ENCODE measurements at places on chromosomes 3 and 15.

- H3K4me1 ChIP-seq: no peaks in the 10 kb centered on the region
- H3K27me3 ChIP-seq: no peaks in the 10 kb centered on the region
- no peak overlapping the region for H3K4me3 ChIP-seq
- no peak overlapping the region for H3K27ac ChIP-seq
- no peaks in the 10 kb centered on the region for H3K36me3 ChIP-seq
- DNase-seq: no peak
Measured at GRCh38 chr3:21704796-21705195, 46.2 kb downstream of the ZNF385D start.

DNA sequence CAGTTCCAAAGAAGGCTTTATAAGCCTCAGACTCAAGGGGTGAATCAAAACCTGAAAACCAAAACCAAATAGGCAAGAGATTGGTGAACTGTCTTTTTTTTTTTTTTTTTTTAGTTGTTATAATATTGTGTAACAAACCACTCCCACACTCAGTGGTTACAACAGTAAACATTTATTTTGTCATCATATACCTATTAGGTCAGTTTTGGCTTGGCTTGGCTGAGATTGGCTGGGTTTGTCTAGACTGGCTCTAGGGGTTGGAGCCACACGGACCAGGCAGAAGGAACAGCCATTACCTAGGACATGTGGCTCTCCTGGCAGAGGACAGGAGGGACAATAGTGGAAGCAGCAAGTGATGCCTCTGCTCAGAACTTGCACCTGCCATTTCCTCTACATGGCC is 26.4 kb upstream of the RYR3 start:
- no peaks in the 10 kb centered on the region for H3K36me3 ChIP-seq
- DNase-seq: no peak
- H3K27ac ChIP-seq: no peak overlapping the region
- H3K4me1 ChIP-seq: no peaks in the 10 kb centered on the region
- H3K4me3 ChIP-seq: no peak overlapping the region
- no peaks in the 10 kb centered on the region for H3K27me3 ChIP-seq

DNA sequence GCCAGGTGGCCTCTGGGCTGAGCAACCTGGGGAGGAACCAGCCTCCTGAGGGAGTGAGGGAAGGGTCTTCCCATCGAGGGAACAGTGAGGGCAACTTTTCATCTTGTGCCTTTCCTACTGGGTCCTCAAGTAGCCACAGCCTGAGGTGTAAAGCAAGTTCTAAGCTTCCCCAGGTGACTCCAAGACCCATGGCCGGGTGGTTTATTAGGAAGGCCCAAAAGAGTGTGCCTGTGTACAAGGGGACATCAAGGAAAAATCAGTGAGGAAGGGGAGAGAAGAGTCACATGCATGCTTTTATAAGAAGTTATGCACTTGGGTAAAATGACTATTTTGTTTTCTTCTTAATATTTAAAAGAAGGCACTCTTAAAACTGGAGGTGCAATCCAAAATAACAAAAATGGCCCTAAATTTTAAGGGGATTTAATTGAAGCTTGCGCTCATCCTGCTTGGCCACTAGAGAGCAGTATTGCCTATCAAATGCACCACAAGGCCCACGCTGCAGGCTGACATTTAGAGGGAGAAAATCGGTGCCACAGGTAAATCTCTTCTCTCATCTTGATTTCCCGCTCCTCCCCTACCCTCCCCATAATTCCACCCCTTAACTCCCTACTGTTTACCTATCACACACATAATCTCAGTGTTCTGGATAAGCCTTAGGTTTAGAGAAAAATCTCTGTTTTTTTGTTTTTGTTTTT is 6.7 kb downstream of the NANOGP8 start:
- H3K4me1 ChIP-seq: no peaks in the 10 kb centered on the region
- H3K27ac ChIP-seq: no peak overlapping the region
- H3K27me3 ChIP-seq: no peaks in the 10 kb centered on the region

GRCh38 chr3:110227991-110228390 is 843.6 kb upstream of the NECTIN3 start:
- no peaks in the 10 kb centered on the region for H3K4me1 ChIP-seq
- H3K4me3 ChIP-seq: no peak overlapping the region
- no peaks in the 10 kb centered on the region for H3K27me3 ChIP-seq
- no peaks in the 10 kb centered on the region for H3K36me3 ChIP-seq
- no peak for DNase-seq

GRCh38 chr15:44471885-44472455 is 44.5 kb downstream of the CTDSPL2 start:
- H3K4me1 ChIP-seq: no peaks in the 10 kb centered on the region
- DNase-seq: no peak
- H3K4me3 ChIP-seq: no peak overlapping the region
- H3K36me3 ChIP-seq: peaks cover 20% of the 10 kb centered on the region
- H3K27me3 ChIP-seq: no peaks in the 10 kb centered on the region

- DNase-seq: no peak
- H3K27ac ChIP-seq: no peak overlapping the region
- H3K27me3 ChIP-seq: no peaks in the 10 kb centered on the region
- H3K36me3 ChIP-seq: no peaks in the 10 kb centered on the region
- peaks cover 1% of the 10 kb centered on the region for H3K4me1 ChIP-seq
Measured at GRCh38 chr15:55823191-55823670, 80.3 kb upstream of the PRTG start.

GRCh38 chr3:41751597-41751996 is 210.3 kb downstream of the ULK4 start:
- H3K4me3 ChIP-seq: no peak overlapping the region
- peaks cover 4% of the 10 kb centered on the region for H3K4me1 ChIP-seq
- H3K36me3 ChIP-seq: no peaks in the 10 kb centered on the region
- H3K27me3 ChIP-seq: no peaks in the 10 kb centered on the region
- no peak for DNase-seq
- no peak overlapping the region for H3K27ac ChIP-seq

DNA sequence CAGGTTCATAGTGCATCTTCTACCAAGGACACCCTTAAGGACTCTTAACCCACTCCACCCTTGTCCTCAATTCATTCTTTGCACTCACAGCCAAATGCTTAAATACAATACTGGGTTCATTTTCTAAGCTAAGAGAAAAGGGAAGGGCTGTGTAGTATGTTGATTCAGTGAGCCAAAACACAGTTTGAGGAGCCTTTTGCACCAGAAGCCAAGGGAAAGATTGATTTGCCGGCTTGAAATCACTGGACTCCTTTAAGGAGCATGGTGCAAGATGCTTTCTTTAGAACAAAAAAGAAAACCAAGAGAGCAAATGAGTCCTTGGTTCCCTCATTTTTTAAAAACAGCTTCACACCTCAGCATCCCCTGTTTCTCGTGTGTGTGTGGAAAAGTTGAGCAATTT is 47.8 kb downstream of the BOC start:
- peaks cover 3% of the 10 kb centered on the region for H3K36me3 ChIP-seq
- no peak overlapping the region for H3K4me3 ChIP-seq
- no peak for DNase-seq

GRCh38 chr3:28924744-28925360 is 356.0 kb upstream of the RBMS3 start:
- H3K4me3 ChIP-seq: no peak overlapping the region
- peaks cover 3% of the 10 kb centered on the region for H3K27me3 ChIP-seq
- no peaks in the 10 kb centered on the region for H3K36me3 ChIP-seq
- no peaks in the 10 kb centered on the region for H3K4me1 ChIP-seq
- no peak for DNase-seq

DNA sequence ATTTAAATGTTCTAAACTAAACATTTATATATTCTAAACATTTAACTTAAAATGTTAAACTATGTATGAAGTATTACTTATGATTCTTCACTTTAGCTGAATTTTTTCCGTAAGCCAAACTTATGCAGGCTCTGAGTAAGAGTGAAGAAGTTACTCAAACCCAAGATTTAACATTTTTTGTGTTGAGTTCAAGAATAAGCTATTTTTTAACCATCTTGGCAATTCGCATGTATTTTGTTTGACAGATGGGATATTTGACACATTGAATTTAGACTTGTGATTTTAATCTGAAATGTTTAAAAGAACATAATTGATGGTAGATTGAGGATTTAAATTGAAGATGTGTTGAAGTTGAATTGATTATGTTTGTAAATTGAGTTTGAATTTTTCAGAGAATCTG is 14.6 kb upstream of the PPP2R3A start:
- H3K36me3 ChIP-seq: no peaks in the 10 kb centered on the region
- no peak overlapping the region for H3K27ac ChIP-seq

- peaks cover 5% of the 10 kb centered on the region for H3K4me1 ChIP-seq
- H3K36me3 ChIP-seq: no peaks in the 10 kb centered on the region
- DNase-seq: no peak
- no peaks in the 10 kb centered on the region for H3K27me3 ChIP-seq
- no peak overlapping the region for H3K27ac ChIP-seq
- H3K4me3 ChIP-seq: no peak overlapping the region
Measured at GRCh38 chr3:40737343-40737742, 212.6 kb downstream of the ZNF621 start.

DNA sequence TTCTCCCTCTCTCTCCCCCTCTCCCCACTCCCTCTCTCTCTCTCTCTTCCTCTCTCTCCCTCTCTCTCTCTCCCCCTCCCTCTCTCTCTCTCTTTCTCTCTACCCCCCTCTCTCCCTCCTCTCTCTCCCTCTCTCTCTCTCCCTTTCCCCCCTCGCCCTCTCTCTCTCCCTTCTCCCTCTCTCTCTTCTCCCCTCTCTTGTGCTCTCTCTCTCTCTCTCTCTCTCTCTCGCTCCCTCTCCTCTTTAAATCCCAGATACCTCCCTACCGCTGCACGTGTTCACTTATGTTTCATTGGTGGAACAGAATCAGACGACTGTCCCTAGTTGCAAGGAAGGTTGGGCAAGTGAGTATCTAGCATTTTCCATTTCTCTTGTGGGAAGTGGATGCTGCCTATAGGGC is 166.5 kb downstream of the EBLN2 start:
- H3K27ac ChIP-seq: no peak overlapping the region
- peaks cover 7% of the 10 kb centered on the region for H3K4me1 ChIP-seq
- H3K27me3 ChIP-seq: peaks cover 3% of the 10 kb centered on the region
- H3K36me3 ChIP-seq: no peaks in the 10 kb centered on the region

- peaks cover 19% of the 10 kb centered on the region for H3K36me3 ChIP-seq
- no peak overlapping the region for H3K4me3 ChIP-seq
- peaks cover 6% of the 10 kb centered on the region for H3K4me1 ChIP-seq
- no peaks in the 10 kb centered on the region for H3K27me3 ChIP-seq
- no peak for DNase-seq
Measured at GRCh38 chr3:120393243-120393642, 44.1 kb upstream of the LRRC58 start.

- peaks cover 8% of the 10 kb centered on the region for H3K4me1 ChIP-seq
- no peaks in the 10 kb centered on the region for H3K27me3 ChIP-seq
- no peak for DNase-seq
- H3K27ac ChIP-seq: no peak overlapping the region
- H3K4me3 ChIP-seq: no peak overlapping the region
Measured at GRCh38 chr15:35871282-35871681, 325.3 kb upstream of the DPH6 start.

DNA sequence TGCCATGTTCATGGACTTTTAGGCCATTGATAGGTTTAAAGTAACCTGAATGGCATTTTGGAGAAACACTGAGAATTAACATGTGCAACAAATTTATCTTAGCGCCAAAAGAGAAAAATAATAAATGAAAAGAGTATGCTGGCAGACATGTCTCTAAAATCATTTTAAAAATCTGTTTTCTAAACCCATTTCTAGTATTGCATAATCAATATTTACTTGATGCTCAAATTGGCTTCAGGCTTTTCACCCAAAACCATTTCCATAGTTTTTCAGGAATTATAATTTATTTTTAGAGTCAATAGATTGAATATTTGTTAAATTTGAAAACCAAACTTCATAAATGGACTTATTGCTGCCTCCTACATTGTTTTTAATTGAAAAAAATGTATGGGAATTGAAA is 423.0 kb downstream of the PLOD2 start:
- peaks cover 2% of the 10 kb centered on the region for H3K4me1 ChIP-seq
- H3K36me3 ChIP-seq: no peaks in the 10 kb centered on the region
- no peak overlapping the region for H3K27ac ChIP-seq
- no peak overlapping the region for H3K4me3 ChIP-seq
- H3K27me3 ChIP-seq: no peaks in the 10 kb centered on the region

- no peak overlapping the region for H3K4me3 ChIP-seq
- no peak overlapping the region for H3K27ac ChIP-seq
- no peak for DNase-seq
- no peaks in the 10 kb centered on the region for H3K27me3 ChIP-seq
Measured at GRCh38 chr3:107382631-107383030, 5.4 kb downstream of the CCDC54 start.

DNA sequence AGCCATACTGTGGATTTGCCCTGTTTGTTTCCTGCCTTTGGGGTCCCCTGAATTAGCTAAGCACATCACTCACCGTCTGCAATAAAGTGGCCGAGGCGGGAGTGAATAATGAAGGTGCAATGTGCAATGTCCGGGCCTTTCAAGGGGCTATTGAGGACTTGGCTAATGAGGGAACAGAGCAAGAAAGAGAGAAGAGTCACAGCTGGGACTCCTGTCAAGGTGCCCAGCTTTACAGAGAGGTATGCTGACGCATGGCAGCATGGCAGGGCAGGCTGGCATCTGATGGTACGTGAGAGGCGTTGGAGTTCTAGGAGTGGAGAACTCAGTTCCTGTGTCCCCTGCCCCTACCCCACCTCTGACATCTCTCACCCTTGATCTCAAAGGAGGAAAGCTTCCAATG is 13.8 kb upstream of the ATP2B2 start:
- peaks cover 12% of the 10 kb centered on the region for H3K27me3 ChIP-seq
- no peaks in the 10 kb centered on the region for H3K4me1 ChIP-seq
- H3K27ac ChIP-seq: no peak overlapping the region
- H3K36me3 ChIP-seq: no peaks in the 10 kb centered on the region

- peaks cover 3% of the 10 kb centered on the region for H3K27me3 ChIP-seq
- DNase-seq: no peak
- peaks cover 12% of the 10 kb centered on the region for H3K4me1 ChIP-seq
- no peak overlapping the region for H3K4me3 ChIP-seq
Measured at GRCh38 chr3:50385754-50386153, 26.4 kb upstream of the TMEM115 start.

- no peak for DNase-seq
- no peak overlapping the region for H3K4me3 ChIP-seq
- no peak overlapping the region for H3K27ac ChIP-seq
- H3K27me3 ChIP-seq: no peaks in the 10 kb centered on the region
- H3K36me3 ChIP-seq: no peaks in the 10 kb centered on the region
Measured at GRCh38 chr3:57709559-57709958, 16.7 kb upstream of the DENND6A start.

- DNase-seq: no peak
- peaks cover 18% of the 10 kb centered on the region for H3K4me1 ChIP-seq
- no peak overlapping the region for H3K27ac ChIP-seq
- no peaks in the 10 kb centered on the region for H3K27me3 ChIP-seq
- peaks cover 1% of the 10 kb centered on the region for H3K36me3 ChIP-seq
Measured at GRCh38 chr15:53247041-53247708, 457.0 kb upstream of the ONECUT1 start.

GRCh38 chr3:176428552-176428951 is 768.7 kb downstream of the TBL1XR1 start:
- H3K4me3 ChIP-seq: no peak overlapping the region
- peaks cover 14% of the 10 kb centered on the region for H3K4me1 ChIP-seq
- no peaks in the 10 kb centered on the region for H3K36me3 ChIP-seq
- H3K27ac ChIP-seq: no peak overlapping the region
- no peaks in the 10 kb centered on the region for H3K27me3 ChIP-seq
- DNase-seq: no peak
